ENCODE measurements at places on chromosomes 1 and 21.

DNA sequence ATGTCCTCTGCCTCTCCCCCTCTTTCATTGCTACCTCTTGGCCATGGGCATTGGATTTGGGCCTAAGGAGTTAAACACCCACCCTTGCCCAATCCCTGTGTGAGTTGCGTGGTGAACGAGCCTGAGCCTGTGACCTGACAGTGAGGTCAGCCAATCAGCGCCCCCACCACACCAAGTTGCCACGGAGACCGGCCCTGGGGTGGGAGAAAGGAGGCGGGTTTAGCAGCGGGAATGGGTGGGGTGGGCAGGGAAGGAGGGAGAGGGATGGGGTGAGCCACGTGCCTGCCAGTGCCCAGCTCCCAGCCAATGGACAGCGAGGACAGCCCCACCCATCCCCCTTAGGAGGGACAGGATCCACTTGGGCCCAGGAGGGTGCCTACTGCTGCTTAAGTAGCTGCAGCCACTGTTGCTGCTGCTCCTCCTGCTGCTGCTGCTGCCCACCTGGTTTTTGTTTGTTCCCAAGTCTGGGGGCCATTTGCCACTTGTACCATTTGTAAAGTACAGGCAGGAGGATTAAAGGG is 9.5 kb downstream of the ZBTB7B start:
- no peak for DNase-seq

- DNase-seq = no peak
Observed at GRCh38 chr1:181387702-181388101, 95.6 kb upstream of the CACNA1E start.

- no peak for DNase-seq
Observed at GRCh38 chr1:230618537-230618936, 23.7 kb upstream of the COG2 start.

GRCh38 chr21:21714426-21714825 is 716.2 kb downstream of the NCAM2 start:
- DNase-seq = no peak

GRCh38 chr1:237634922-237635321 is 255.8 kb downstream of the ZP4 start:
- no peak for DNase-seq

DNA sequence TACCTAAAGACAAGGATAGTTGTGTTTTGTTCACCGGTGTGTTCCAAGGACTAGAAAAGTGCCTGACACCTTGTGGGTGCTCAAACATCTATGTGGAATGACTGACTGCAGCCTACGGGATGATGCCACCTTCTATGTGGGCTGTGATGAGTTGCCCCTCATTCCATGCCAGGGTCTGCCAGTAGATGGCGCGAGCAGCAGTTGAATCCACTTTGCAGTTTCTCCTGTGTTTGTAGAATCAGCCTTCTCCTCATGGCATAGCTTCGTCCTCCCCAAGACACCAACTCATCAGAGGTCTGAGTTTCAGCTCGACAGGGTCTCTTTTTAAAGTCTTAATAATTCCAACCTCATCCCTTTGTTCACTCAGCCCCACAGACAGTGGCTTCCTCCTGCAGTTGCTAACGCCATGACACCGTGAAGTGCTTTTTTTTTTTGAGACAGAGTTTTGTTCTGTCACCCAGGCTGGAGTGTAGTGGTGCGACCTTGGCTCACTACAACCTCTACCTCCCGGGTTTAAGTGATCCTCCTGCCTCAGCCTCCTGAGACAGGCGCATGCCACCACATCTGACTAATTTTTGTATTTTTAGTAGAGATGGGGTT is 133.7 kb downstream of the CAPN8 start:
- no peak for DNase-seq

GRCh38 chr1:76607717-76608116 is 259.6 kb upstream of the ST6GALNAC5 start:
- DNase-seq = no peak

- no peak for DNase-seq
Observed at GRCh38 chr1:183588827-183589226, 1.4 kb downstream of the NCF2 start.

DNA sequence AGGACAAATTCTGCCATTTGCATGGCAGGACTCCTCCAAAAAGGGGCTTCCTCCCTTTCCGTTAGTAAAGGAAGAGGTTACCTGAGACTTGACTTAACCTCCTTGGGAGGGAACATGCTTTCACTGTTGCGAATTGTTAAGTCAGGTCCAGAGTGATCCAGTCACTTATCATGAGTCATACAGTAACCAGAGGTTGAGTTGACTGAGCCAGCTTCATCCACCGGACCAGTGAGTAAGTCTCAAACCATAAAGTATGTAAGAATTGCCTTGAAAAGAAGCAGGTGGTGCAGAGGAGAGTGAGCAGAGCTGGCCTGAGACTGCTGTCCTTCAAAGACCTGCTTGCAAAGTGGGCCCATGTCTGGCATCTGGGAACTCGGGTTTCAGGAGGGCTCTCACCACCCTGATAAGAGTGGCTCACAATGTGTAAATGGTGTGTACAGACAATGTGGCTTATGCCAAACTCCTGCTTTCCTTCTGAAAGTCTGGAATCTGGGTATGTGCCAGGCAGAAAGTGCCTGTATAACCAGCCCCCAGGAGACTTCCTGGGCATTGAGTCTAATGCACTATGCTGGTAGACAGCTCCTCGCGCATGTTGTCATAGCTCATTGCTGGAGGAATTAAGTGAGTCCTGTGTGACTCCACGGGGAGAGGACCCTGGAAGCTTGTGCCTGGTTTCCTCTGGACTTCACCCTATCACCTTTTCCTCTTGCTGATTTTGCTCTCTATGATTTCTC is 84.3 kb upstream of the KLHDC7A start:
- no peak for DNase-seq

DNA sequence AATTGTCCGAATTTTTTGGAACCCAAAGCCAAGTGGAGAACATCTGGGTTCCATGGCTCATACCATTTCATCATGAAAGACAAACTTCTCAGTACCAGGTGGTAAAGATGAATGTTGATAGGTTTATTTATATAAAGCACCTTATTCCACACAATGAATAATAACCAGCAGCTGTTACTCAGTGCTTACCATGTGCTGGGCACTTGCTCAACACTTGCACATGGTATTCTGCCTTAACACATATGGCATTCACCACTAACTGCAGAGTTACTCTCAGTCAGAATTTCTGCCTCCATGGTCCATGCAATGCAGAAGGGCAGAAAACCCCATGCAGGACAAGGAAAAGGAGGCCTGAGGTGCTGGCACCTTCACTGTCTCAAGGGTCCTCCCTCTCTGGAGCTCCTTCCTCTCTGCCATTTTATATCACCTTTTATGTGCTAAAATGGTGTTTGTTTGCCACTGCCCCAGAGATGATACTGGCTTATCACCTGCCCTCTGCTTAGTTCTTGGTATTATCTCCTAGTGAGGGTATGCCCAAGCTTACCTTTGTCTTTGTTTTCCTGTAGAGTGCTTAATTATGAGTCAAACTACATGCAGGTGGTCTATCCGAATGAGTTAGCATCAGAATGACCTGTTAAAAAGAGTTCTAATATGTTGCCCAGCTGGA is 76.7 kb upstream of the ZNF326 start:
- no peak for DNase-seq

DNA sequence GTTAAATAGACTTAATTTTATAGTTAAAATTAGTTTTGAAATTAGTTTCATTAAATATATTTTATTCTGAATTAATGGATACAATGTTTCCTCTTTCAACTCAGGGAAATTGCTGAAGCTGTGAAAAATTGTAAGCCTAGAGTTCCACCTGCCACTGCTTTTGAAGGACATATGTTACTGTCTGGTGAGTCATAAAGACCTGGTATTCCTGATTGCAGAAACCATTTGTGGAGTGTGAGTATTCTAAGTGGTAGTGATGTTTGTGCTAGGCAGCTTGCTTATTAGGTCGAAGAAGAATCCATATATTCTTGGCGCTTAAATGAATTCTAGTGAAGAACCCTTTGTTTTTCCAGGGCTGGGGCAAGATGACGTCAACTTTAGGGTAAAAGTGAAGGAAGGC is 34.0 kb downstream of the MTR start:
- no peak for DNase-seq

- no peak for DNase-seq
Observed at GRCh38 chr1:1273209-1273511, 494 bp downstream of the UBE2J2 start.

DNA sequence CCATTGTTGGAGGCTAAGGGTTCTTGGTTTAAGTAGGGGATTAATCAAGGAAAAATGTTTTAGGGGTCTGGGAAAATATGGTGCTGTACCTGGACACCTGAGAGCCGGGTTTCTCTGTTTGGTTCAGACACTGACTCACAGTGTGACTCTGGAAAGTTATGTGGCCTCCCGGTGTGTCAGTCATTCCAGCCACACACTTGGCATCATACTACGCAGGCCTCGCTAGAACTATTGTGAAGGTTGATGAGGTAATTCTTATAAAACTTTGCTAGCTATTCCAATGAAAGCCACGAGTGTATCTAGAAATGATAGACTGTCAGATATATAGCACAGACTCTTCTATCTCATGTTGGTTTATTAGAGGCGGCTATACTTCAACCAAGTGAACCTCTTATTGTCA is 4.8 kb upstream of the CAMSAP2 start:
- DNase-seq = no peak

DNA sequence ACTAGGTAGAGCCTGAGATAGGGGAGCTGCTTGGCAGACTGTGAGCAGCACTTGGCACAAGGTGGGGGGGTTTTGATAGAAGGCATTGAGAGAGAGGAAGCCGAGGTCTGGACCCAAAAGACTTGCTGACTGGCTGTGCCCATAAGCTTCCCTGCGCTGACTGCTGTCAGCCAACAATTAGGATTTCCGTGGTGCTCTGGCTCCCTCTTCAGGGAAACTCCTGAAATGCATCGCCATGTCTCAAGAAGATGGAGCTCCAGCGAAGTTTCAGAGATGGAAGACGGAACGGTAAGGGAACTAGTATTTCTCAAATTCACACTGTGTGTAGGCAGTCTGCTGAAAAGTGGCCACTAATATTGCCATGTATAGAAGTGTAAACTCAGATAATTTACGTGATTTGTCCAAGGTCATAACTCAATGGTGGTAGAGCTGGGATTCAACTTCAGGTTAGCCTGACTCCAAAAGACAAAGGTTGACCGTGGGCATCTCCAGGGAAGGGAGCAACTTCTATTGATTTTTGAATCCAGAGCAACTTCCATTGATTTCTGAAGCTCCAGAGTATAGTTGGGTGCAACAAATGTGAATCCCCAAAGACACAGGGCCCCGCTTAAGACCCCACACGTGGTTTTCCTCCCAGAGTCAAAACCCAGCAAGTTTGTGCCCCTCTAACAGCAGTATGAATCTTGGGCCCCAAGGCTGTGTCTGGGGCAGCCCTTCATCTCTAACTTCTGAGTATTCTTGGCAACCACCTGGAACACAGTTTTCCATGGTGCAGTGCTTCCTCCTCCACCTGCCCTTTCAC is 44.5 kb upstream of the CRNN start:
- DNase-seq = peak; percentile 50

GRCh38 chr1:20361401-20361800 is 70.7 kb downstream of the VWA5B1 start:
- DNase-seq = no peak

GRCh38 chr1:214740471-214740870 is 137.5 kb downstream of the CENPF start:
- no peak for DNase-seq

GRCh38 chr1:1082776-1083415 is 8.8 kb upstream of the RNF223 start:
- no peak for DNase-seq

- no peak for DNase-seq
Observed at GRCh38 chr1:205983925-205984725, 19.1 kb downstream of the RAB7B start.

DNA sequence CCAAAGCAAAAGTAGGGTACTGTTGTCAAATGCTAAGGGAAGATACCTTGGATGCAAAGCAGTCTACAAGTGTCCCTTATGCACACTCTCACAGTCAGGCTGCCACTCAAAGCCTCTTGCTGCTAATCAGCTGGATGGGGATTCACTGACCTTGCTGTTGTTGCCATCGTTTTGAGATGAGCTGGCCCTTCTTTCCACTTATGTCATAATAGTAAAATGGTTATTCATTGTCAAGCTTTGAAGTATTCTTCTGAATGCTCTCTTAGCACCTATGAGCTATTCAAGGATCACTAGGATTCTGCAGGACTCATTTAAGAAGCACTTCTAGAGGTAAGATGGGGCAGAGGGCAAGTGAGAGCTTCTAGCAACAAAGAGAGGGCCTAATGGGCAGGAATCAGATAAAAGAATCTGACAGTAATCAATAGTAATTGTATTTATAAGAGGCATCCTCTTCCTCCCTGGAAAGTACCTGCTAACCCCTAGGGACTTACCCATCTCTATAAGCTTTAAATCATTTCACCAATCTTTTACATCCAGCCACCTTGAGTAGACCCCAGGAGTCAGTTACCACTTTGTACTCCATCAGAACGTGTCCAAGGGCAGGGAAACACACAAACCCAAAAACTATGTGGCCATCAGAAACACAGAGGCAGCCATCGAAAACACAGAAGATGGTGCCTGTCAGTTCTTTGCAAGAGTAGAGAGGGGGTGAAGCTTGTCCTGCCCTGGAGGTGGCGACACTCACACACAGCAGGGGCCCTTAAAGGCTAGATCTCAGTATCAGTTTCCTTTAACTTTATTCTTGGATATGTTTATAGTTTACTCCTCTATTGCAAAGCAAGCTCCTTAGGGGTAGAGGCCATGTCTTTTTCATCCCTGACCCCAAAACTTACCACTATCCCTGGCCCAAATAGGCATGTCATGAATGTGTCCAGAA is 103.7 kb upstream of the NFIA start:
- no peak for DNase-seq

DNA sequence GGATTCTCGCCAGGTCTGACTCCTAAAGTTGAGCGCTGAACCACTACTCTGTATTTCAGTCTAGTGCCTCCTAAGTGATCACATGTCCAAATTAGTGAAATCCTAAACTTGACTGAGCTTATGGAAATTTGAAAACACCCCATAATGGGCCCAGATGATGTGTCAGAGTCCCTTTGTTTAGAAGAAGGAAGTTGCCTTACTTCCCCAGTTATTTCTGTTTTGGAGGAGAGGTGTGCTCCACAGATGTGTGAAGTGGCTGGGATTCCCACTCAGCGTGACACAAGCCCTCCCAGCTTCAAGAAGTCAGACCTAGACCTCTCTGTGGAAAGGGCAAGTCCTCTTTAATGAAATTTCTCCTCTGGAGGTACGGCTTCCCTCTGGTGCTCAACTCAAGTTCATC is 188.8 kb downstream of the TTLL7 start:
- no peak for DNase-seq

GRCh38 chr1:185679220-185679619 is 55.0 kb upstream of the HMCN1 start:
- DNase-seq = no peak

DNA sequence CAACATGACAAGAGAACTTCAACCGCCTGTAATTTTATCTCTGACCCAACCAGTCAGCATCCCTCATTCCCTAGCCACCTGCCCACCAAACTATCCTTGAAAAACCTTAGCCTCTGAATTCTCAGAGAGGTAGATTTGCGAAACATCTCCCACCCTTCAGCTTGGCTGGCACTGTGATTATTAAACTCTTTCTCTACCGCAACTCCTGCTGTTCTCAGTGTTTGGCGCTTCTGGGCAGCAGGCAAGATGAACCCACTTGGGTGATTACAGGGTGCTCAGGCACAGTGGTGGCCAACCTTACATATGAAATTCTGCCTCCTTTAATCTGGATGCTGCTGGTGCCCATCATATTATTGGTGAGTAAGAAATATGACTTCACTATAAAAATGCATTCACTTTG is 22.1 kb downstream of the CCDC190 start:
- no peak for DNase-seq
